ENCODE measurements at places on chromosomes 7 and 10. TPM values are rescaled to one million over a fixed set of nuclear protein-coding genes. Genes with fewer than 3 reads are reported as not detected.

The GPRIN2 gene
- total RNA-seq, result 2.1 TPM

The ICA1 gene
- 21.0 TPM for total RNA-seq

The CPA4 gene
- not detected for total RNA-seq

The FAM171A1 gene
- 25.3 TPM for total RNA-seq

The NME8 gene
- total RNA-seq, result not detected

The NPTX2 gene
- total RNA-seq, result 36.3 TPM

The CRYGN gene
- 1.5 TPM for total RNA-seq

The HOXA6 gene
- 14.0 TPM for total RNA-seq

The PON3 gene
- total RNA-seq, result 3.1 TPM

The AKR1C1 gene
- 77.9 TPM for total RNA-seq

The SPDYE16 gene
- total RNA-seq, result not detected

DNA sequence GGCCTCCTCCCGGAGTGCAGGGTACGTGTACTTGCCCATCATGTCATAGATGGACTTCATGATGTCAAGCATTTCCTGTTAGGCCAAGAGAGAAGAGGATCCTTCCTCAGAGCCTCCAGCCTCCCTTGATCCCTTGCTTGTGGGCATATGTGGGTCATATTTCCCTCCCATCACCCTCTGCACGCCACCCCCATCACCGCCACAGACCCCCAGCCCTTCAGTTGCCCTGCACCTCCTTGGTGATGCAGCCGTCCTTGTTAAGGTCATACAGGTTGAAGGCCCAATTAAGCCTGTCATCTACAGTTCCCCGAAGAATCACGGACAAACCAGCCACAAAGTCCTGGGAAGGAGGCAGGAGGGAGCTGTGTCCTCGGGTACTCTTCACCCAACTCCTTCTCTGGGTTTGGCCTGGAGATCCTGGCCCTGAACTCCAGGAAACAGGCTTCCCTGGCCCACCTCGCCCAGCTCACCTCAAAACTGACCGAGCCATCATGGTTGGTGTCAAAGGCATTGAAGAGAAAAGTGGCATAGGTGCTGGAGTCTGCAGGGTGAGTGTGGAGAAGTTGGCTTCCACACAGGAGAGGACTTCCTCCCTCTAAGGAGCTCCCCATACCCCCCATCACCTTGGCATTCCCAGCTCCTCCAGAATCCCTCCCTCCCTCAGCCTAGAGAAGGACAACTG is 9.8 kb upstream of the OGA start:
- no peak for DNase-seq

- peak; percentile 75 for DNase-seq
Observed at GRCh38 chr7:37201003-37201875, 247.4 kb downstream of the ELMO1 start.

GRCh38 chr7:147492606-147493005 is 1098.0 kb upstream of the C7orf33 start:
- DNase-seq, result no peak

- DNase-seq, result no peak
Observed at GRCh38 chr10:119665901-119666708, 14.9 kb downstream of the BAG3 start.

DNA sequence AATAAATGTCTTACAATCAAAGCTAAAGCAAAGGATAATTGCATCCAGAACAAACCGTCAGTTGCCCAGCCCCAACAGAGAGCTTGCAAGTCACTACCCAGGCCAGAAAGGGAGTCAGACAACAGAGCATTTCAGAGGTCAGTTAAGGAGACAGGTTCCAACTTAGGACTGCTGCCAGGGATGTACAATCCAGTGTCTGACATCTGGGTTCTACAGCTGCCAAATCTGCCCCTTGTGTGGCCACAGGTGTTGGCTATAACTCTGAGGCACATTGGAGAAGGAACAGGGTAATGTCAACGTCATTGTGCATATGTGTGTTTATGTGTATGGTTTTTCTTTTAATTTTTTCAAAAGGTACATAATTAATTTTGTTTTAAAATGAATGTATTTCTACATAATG is 85.2 kb upstream of the GLCCI1 start:
- DNase-seq, result no peak

- DNase-seq, result no peak
Observed at GRCh38 chr7:50662996-50663395, 97.8 kb upstream of the DDC start.

DNA sequence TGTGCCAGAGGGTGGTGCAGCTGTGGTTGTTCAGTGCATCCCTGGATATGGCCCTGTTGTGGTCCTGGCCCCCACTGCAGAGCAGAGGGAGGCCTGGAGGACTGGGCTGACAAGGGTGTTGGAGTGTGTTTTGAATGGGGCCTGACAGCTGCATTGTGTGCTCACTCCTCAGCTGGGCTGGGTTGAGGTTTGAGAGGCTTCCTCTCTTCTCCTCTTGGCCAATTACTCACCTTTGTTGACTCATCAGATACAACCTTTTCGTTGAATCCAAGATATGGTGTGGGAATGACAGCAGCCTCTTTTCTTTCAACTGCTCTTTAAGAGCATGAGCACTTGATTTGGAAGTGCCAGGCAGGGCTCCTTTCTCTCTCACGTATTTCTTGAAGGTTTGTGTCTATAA is 228.5 kb upstream of the COBL start:
- DNase-seq, result no peak

GRCh38 chr7:128935342-128935730 is 2.4 kb upstream of the IRF5 start:
- no peak for DNase-seq

DNA sequence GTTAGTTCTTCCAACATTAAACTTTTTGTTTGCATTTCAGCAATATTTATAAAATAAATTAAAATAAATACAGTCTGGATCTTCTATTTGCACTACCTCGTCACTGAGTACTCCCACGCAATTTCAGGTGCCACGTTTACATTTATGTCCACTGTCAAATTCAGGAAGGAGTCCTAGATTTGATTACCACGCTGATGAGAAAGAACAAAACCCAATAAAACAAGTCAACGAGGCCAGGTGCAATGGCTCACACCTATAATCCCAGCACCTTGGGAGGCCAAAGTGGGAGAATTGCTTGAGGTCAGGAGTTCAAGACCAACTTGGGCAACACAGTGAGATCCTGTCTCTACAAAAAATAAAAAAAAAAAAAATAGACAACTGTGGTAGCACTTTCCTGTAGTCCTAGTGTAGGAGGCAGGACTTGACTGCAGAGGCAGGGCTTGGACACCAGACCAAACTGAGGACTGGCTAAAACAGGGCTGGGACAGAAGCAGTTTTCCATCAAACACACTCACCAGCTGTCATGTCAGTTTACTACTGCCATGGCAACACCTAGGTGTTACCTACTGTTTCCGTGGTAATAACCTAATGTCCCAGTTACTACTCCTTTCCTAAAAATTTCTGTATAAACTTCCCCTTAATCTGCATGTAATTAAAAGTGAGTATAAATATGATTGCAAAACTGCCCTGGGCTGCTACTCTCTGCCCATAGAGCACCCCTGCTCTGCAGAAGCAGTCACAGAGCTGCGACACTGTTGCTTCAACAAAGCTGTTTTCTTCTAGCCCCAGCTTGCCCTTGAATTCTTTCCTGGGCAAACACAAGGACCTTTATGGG is 341.7 kb downstream of the PARD3 start:
- DNase-seq, result no peak

DNA sequence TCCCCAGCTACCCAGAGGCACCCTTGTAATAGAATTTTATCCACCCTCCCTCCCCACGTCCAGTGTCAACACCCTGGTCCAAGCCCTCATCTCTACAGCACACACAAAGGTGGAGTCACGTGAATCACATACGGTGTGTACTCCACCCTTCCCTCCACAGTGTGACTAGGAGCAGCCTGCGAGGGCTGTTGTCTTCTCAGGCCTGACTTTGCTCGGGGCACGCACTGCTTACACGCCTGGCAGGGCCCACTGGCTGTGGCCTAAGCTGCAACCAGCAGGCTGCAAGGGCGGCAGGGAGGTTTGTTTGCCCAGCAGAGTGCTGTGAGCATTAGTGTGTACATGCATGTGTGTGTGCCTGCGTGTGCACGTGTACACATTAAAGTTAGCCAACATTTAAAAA is 93.7 kb downstream of the COBL start:
- DNase-seq, result no peak

GRCh38 chr10:102470579-102471546 is 19.5 kb upstream of the C10orf95 start:
- no peak for DNase-seq

GRCh38 chr7:151314401-151314800 is 27.2 kb upstream of the NUB1 start:
- no peak for DNase-seq

GRCh38 chr10:27223964-27224363 is 16.6 kb downstream of the ACBD5 start:
- DNase-seq, result no peak

DNA sequence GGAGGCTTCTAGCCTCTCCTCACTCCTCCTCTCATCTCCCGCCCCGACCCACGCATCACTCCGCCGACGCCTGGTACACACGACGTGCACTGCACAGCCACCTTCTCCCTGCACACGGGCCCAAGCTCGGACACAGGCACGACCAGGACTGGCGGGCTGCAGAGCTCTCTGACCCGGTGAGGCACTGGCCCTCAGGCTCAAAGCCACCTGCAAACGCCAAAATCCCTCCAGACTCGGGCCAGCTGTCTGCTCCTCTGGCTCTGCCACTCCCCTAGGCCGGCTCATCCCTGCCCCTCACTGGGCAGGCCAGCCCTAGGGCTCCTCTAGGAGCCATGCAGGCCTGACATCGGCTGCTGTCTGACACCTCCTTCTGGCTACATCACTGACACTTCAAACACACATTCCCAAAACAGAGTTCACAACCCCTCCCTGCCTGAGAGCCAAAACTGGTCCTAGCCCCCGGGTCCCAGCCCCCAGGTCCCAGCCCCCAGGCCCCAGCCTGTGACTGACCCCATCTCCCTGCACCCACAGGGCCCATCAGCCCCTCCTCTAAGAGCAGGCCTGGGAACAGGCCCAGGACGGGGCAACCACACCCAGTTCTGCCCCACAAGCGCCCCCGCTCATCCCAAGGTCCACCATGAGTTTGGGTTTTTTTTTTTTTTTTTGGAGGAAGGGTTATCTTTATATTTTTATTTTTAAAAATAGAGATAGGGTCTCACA is 35.1 kb downstream of the MAD1L1 start:
- DNase-seq, result no peak

GRCh38 chr10:4888236-4888635 is 62.2 kb downstream of the AKR1E2 start:
- no peak for DNase-seq

DNA sequence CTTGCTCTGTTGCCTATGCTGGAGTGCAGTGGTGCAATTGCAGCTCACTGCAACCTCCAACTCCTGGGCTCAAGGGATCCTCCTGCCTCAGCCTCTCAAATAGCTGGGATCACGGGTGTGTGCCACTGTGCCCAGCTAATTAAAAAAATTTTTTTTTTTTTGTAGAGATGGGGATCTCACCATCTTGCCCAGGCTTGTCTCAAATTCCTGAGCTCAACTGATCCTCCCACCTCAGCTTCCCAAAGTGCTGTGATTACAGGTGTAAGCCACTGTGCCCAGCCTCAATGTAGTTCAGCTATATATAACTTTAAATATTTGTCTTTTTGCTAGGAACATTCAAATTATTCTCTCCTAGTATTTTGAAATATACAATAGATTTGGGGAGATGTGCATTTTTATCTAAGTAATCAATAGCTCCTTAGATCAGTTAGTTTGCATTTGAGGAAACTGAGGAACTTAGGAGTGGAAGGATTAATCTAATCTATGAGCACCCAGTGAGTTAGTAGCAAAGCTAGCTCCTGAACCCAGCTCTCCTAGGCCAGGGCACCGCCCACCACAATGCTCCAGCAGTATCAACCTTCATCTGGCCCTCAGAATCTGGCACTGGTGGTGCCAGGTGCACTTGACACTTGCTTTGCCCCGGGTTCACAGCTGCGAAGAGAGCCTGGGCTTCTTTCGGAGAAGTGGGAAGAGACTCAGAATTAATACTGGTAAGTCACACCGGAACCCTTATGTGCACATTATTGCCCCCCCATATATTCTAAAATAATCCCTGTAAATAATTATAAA is 5.9 kb upstream of the LRMDA start:
- no peak for DNase-seq

- no peak for DNase-seq
Observed at GRCh38 chr7:89988074-89988473, 166.2 kb upstream of the STEAP1 start.

DNA sequence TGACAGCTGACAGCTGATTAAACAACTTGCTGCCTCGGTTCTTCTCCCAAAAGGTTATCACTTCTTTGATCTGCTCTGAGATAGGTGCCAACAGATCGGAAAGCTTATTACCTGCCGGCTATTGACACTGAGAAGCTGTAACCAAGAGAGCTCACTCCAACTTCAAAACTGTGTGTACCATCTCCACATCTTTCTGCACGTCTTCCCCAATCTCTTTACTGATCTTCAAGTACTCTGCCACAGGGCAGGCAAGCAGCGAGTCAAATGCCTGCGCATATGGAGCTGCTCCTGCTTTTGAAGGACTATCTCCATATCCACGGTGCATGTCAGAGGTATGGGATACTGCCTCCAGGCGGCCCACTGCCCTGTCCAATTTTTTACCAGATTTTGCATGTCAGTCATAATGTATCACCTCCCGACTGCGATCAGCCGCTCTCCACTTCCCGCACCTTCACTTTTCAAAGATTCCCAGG is 352 bp upstream of the ZNF485 start:
- DNase-seq, result no peak

DNA sequence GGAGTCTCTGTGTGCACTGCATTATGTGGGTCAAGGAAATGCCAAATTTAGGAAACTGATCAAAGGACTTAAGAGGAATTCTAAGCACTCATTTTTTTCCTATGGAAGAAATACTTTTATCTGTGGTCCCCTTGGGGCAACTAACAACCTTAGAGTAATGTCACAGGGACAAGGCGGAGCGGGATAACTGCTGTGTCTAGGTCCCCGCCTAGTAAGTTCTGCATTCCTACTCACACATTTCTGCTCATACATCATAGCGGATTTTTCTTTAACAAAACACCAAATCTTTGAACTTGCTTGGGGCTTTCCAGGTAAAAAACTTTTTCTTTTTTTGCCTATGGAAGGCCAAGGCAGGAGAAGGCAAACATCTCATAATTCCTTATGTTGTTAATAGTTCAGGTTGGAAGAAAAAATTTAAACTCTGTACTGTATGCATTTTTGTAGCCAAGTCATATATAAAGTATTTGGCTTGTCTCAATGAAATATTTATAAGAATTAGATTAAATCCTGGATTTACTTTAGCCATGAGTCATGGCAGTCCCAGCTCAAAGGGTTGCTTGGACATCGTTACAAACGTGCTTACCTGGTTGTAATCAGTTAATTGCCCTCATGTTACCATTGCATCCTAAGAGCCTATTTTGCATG is 285.0 kb downstream of the PHTF2 start:
- DNase-seq, result no peak

All from tibial nerve (tissue), 4 donors.